ENCODE measurements at places on chromosomes 2 and 18.

- DNase-seq: no peak
Measured at GRCh38 chr2:195368249-195369217, 288.5 kb upstream of the SLC39A10 start.

GRCh38 chr2:229562472-229563127 is 151.8 kb downstream of the DNER start:
- DNase-seq: no peak

- no peak for DNase-seq
Measured at GRCh38 chr2:144972676-144973075, 452.8 kb upstream of the ZEB2 start.

GRCh38 chr2:127324635-127325034 is 30.7 kb upstream of the ERCC3 start:
- DNase-seq: peak; percentile 75

DNA sequence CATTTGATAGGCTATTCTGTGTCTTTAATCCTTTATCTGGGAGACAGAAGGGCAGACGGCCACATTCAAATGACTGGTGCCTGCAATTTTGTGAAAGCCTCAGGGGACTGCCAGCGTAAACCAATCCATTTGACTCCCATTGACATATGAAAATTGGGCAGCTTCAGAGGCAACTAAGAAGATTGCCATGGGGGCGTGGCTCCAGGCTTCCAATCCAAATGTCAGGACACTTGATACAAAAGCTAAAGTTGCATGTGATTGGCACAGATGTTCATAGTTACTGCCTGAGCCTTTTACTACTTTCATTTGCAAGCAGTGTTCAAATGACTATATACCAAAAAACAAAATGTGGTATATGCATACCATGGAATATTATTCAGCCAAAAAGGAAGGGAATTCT is 42.0 kb downstream of the SPC25 start:
- DNase-seq: peak; percentile 9

- DNase-seq: no peak
Measured at GRCh38 chr2:184679219-184680018, 81.1 kb downstream of the ZNF804A start.

GRCh38 chr2:150528861-150529801 is 41.7 kb upstream of the RND3 start:
- DNase-seq: peak; percentile 74

DNA sequence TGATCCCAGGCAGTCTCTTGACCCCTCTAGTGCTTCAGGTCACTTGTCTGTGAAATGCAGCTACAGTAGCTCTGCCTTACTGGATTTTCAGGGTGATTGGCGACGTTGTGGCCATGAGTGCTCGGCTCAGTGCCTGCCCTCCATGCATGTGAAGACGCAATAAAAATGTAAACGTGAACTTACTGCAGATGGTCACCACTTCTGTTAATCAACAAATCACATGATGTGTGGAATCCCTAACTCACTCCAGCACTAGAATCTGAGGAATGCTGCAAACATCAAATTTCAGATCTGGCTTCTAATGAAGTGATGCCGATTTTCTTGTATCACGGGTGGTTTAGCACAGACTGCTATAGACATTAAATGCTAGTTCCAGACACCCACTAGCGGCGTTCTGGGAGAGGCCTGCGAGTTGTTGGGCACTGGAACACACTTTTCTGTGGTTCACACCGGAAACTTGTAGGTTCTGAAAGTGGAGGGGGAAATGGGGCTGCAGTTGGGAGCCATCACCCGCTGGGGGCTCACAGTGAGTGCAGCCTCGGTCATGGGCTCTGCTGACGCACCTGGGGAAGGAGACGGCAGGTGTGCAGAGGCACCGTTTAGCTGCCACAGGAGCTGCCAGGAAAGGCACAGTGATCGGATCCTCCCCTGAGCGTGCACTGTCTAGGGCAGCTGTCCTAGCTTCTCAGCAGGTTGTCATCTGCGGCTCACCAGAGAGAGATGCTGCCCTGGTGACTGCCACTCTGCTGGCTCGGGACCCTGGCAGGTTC is 6.5 kb downstream of the CNDP1 start:
- DNase-seq: peak; percentile 26

GRCh38 chr2:151544449-151544848 is 134.7 kb downstream of the RIF1 start:
- no peak for DNase-seq

DNA sequence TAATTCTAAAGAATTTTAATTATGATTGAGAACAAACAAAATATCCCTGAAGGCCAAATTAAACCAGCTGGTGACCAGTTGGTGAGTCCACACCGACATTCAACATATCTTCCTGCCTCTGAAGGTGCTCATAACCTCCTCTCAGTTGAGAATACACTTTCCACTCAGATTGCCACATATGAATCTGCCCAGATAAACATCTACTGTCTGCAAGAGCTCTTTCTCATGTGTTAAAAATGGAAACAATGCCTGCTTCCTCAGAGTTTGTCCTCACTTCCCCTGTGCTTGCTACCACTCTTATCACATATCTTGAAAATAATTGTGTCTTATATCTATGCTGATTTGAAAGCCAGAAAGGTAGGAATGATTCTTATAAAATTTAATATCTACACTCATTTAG is 177.7 kb upstream of the GULP1 start:
- DNase-seq: peak; percentile 7

DNA sequence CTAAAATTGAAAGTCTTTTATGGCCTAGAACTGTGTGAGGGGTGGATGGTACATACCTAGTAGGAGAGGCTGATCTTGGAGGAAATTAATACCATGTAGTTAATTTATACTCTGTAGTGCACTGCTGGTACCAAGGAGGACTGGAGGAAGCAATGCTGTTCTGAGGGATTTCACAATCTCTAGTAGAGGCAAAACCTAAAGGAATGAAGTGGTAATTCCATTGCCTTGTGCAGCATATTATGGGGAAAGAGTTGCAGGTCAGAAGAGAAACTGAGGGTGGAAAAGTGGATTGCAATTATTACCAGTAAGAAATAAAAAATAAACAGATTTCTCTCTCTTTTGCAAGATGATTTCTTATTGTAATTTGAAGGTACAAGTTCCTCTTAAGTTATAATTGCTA is 2.2 kb downstream of the ABI2 start:
- DNase-seq: no peak

DNA sequence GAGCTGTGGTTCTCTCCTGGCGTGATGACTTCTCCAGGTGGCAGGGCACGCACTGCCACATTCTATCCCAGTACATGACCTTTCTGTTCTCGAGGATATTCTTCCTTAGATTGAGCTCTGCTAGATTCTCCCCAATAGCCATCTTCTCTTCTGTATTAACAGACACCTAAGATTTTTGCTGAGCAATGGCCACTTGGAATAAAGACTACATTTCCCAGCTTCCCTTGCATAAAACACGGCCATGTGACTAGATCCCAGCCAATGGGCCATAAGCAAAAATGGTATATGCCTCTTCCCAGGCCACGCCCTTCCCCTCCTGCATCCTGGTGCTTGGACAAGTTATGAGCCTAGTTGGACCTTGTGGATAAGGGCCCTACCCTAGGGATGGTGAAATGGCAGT is 82.1 kb downstream of the EIF2AK3 start:
- DNase-seq: peak; percentile 43

DNA sequence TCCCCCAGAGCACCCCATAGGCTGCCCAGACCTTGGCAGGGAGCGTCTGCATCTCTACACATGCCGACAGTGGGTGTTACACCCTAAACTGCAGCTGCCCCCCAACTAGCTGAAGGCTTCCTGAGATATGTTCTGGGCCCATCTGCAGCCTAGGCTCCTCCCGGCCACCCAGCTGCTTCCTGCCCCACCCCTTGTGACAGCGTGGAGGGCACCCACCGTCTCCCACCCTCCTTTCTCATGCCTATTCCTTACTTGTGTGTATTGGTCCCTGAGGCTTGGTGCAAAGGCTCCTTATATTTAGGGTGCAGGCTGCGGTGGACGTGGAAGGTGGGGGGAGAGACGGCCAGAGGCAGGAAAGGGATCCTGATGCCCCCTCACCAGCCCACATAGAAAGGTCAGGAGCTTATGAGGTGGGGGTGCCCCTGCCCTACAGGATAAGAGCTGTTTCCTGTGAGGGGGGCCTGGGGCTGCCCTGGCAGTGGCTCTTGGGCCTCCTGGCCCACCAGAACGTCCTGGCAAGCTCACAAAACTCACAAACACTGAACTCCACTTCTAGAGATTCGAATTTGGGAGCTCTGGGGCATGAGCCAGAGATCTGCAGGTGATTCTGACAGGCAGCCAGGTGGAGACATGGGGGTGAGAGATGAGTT is 7.3 kb upstream of the PROM2 start:
- no peak for DNase-seq

DNA sequence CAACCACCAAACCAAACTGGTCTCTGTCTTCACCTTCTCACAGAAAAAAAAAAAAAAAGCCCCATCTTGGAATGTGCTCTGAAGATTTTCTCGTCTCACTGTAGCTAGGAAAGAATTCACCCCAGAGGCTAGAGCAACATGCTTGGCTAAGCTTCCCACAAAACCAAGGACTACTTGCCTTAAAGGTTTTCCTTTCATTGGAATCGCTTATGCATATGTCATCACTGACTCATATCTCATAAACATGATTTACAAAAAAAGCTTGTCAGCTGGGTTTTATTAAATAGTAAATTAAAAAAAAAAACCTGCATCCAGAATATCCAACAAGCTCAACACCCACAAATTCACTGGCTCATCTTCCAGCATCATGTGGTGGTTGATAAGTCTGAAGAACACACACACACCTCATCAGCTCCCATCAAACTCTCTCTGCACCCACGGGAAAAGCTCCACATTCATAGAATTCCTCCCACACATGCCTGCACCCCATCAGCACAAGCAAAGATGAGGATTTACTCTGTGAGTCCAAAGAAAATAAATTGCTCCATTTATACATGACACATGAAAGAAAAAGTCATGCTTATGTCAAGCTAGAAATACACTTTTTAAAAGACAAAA is 182.0 kb upstream of the TRIB2 start:
- DNase-seq: no peak

GRCh38 chr2:69375494-69376353 is 11.3 kb downstream of the GFPT1 start:
- peak; percentile 44 for DNase-seq

GRCh38 chr2:143745060-143745459 is 615.8 kb downstream of the ARHGAP15 start:
- no peak for DNase-seq

- no peak for DNase-seq
Measured at GRCh38 chr2:77007686-77008085, 514.5 kb downstream of the LRRTM4 start.

GRCh38 chr2:37365669-37366068 is 21.2 kb downstream of the QPCT start:
- DNase-seq: no peak

- no peak for DNase-seq
Measured at GRCh38 chr2:15006667-15007066, 374.1 kb downstream of the LRATD1 start.

DNA sequence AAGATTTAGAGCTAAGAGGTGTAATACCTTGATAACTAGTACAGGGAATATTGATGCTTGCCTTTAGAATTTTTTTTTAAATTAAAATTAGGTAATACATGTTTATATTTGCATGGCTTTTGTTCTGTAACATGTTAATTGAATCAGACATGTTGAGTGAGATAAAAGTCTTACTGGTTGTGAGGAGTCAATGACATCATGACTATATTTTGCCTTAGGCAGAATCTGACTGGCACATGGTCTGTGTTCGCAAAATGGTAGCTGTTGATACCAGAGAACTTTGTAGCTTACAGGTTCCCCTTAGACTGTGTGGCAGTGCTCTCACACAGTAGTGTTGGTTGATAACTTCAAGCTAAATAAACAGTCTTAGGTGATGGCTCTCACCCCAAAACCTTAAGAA is 199.7 kb downstream of the PTPRM start:
- no peak for DNase-seq

DNA sequence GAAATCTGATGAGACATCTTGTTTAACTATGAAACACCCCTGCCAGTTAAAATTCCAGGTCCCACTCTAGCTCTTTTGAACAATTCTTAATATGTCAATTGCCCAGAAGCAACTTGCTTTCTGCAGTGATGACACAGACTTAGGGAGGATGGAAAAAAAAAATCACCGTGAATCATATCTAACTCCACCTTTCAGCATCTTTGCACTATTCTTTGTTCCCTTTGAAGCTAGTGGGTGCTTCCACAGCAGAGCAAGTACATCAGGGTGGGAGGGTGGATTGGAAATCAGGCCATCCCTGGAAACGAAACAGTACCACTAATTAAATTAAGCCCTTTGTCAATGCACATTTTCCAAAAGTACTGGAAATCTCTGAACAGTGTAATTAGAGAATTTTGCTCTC is 324.3 kb upstream of the MEIS1 start:
- DNase-seq: no peak

- peak; percentile 89 for DNase-seq
Measured at GRCh38 chr18:59469463-59470180, 110.6 kb upstream of the LMAN1 start.

Data from cardiac muscle cell (in vitro differentiated cells and primary cell).